ENCODE measurements at places on chromosomes 1 and 21.

DNA sequence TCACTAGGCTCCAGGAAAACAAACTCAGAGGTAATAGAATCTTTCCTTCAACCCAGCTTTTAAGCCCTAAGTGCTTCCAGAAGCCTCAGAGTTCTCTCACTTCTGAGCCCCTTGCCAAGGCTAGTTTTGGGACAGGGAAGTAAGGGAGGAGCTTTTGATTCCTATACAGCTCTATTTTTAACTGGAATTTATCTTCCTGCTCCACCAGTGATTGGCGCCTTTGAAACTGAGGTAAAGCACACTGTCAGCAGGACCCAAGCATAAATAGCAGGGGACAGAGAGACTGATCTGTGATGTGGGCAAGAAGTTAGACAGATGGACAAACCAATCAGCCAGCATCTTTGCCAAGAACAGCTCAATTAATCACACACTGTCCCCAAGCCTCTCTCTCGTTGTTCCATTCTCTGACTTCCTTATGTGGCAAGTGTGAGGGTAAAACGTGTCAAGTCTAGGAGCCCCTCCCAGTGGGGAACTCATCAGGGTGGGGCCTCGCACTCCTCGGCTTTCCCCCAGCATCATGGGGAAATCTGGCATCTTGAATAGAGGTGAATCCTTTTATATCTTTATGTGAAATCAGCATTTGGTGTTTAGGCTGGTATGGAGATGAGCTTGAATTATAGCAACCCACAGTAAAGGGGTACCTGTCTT, 40.2 kb upstream of the MPZL1 start:
- no peak for DNase-seq

DNA sequence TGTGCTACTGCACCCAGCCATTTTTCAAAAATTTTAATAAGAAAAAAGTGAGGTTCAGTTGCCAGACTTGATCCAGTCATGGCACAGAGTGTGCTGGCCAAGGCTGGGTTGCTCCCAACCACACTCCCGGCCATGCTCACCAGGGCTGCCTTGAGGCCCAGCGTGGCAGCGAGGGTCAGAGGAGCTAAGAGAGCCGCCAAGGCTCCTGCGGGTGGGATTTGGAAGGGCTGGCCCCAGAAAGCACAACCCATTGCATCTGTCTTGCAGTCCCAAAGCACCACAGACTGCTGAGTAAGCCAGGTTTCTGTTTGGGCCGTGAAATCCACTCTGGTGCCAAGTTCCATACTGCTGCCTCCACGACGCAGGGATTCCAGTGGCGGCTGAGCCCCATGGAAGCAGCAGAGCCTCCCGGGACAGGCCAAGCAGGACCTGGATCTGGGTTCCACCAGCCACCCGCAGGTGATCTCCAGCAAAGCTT, 22.6 kb downstream of the ZBTB17 start:
- DNase-seq, result no peak

DNA sequence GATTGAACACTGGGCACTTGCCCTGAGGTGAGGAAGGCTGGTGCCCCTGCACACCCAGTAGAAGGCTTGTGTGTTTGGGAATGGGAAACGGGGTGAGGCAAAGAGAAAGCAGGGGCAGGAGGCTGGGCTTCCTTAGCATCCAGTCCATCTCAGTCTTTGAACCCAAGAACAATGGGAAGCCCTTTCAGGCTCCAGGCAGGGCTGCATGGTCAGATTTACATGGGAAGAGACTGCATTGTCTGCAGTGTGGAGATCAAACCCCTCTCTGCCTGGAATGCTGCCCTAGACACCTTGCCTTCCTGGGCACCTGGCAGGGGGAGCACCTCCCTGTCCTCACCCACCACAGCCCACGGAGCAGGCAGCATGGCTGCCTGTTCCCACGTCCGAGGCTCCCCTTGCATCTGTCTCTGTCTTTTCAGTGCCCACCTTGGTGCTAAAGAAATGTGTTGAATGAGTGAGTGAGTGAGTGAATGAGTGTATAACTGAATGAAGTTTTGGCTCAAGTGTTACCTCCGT, 268.5 kb downstream of the GRIK3 start:
- DNase-seq, result no peak

- DNase-seq, result no peak
These were observed 58.5 kb upstream of the GUCA2A start for GRCh38 chr1:42223036-42223435.

DNA sequence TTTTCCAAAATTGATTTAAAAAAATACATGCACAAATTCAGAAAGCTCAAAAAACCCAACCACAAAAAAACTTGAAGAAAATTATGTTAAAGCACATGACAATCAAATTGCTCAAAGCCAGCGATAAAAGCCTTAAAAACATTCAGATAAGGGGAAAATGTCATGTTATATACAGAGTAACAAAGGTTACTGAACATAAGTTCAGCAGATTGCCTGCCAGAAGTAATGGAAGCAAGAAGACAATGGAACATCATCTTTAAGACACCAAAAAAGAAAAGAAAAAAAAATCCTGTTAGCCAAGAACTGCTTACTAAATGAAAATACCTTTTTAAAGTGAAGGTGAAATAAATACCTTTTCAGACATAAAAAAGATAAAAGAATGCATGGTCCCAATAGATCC, 147.2 kb upstream of the SGIP1 start:
- no peak for DNase-seq

DNA sequence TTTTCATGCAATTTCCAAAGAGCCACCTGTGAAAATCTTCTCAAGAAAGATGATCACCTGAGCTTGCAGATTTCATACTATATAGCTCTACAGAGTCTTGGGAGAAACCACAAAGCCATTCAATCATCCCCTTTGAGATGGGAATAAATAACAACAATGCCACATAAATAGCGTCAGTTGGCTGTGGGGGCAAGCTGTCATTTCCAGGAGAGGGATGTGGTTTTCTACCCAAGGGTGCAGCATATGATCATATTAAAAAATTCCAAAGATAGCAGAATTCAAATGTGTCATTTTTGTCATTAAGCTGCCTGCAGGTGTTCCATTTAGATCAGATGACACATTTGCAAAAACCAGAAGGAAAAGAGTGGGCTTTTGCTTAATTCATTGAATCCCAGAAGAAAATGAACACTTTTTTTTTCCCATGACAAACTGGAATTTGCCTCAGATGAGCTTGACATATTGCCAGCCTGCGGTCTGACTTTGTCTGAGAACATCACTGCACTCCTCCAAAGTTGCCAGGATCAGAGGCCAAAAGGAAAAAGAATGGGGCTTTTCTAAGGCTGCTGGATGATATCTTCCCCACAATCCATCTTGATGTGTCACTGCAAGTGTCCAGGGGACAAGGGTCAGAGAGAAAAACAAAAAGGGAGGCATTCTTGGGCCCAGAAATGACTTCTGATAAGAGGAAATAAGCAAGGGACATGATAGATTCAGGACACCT, 314.1 kb upstream of the USP25 start:
- no peak for DNase-seq

- DNase-seq, result no peak
These were observed 73.1 kb upstream of the SCCPDH start for GRCh38 chr1:246651012-246651695.

DNA sequence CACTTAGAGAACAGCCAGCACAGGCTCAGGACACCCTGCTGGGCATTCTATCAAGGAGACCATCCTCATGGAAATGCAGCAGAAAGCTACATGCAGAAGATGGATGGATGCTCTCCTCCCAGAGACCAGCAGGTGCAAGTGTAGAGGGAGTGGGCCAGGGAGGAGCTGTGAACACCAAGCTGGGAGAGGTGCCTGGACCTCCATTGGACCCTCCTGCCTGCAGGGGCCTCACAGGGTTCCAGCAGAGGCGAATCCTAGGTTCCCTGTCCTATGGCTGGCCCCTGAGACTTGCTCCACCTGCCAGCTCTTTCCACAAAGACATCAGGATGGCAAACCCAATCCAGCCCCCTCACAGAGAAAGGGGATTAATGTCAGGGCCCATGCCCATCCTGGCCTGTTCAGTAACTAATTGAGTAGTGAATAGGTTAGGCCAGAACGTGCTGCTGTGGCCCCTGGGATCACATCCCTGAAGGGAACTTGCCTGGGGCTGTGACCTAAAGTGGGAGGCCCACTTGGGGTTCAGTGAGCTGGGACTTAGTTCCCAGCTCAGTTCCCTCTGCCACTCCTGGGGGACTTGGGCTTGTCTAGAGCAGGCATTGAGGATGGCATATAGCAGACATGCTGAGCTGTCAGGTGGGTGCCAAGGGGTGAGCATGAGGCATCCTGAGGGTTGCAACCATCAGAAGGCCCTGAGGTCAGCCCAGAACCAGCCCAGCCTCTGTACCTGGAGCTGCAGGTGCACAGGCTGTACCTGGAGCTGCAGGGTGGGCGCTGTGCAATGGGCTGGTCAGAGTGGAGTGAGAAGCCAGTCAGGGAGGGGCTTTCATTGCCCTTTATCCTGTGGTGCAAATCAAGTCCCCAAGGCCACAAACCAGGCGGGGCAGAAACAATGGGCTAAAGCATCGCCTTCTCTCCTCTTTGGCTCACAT, 22.9 kb upstream of the ZNF678 start:
- DNase-seq, result no peak

DNA sequence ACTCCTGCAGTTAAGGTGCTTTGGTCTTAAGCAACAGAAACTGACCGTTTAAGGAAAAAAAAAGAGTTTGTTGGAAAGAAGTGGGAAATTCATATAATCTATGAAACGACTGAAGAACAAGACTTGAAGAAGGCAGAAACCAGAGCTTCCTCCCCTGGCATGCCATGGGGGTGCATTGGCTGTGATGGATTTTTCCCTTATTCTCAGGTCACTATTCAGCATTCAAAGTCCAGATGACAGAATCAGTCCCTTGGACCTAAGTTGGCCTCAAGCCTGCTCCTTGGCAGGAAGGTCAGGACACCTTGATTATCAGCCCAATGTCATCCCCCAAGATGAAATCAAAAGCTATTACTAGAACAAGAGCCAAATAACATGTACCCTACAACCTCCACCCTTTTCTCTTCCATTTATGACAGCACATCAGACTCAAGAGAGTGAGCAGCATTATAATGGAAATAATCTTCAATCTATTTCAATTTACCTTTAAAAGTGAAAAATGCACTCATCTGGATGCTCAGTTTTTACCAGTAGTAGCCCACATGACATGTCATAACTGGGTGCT, 15.8 kb upstream of the TMEM9 start:
- DNase-seq, result no peak

Data from activated CD4-positive, CD25-positive, alpha-beta regulatory T cell treated with anti-CD3 and anti-CD28 coated beads, Interleukin-2, amount 50 U/mL, for 72 hours (primary cell).